Endothelial cell of umbilical vein (primary cell): ENCODE measurements at places on chromosomes 7 and 10. TPM values are rescaled to one million over a fixed set of nuclear protein-coding genes. Genes with fewer than 3 reads are reported as not detected.

DNA sequence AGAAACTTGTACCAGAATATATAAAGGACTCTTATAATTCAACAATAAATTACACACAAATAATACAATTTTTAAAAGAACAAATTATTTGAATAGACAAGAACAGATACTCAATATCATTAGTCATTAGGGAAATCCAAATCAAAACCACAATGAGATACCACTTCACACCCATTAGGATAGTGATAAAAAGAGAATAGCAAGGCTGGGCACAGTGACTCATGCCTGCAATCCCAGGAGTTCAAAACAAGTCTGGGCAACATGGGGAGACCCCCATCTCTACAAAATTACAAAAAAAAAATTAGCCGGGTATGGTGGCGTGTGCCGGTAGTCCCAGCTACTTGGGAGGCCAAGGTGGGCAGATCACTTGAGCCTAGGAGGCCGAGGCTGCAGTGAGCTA lies 52.2 kb upstream of the KCNIP2 start:
- no peaks in the 10 kb centered on the region for H3K4me1 ChIP-seq
- no peak overlapping the region for H3K27ac ChIP-seq
- H3K27me3 ChIP-seq = no peaks in the 10 kb centered on the region
- no peak overlapping the region for H3K4me3 ChIP-seq

- H3K4me1 ChIP-seq = no peaks in the 10 kb centered on the region
- H3K27me3 ChIP-seq = no peaks in the 10 kb centered on the region
- DNase-seq = peak; percentile 7
- no peak overlapping the region for H3K4me3 ChIP-seq
- peaks cover 16% of the 10 kb centered on the region for H3K36me3 ChIP-seq
- no peak overlapping the region for H3K27ac ChIP-seq
Measured at GRCh38 chr7:5064391-5065106, 18.9 kb downstream of the RBAK start.

GRCh38 chr7:132618271-132618955 lies 42.1 kb upstream of the PLXNA4 start:
- H3K27ac ChIP-seq = peak overlapping the region; percentile 87
- H3K4me3 ChIP-seq = no peak overlapping the region
- peaks cover under 1% of the 10 kb centered on the region for H3K27me3 ChIP-seq
- no peak for DNase-seq

GRCh38 chr7:94562525-94562924 lies 52.9 kb downstream of the CASD1 start:
- H3K4me1 ChIP-seq = peaks cover 5% of the 10 kb centered on the region

DNA sequence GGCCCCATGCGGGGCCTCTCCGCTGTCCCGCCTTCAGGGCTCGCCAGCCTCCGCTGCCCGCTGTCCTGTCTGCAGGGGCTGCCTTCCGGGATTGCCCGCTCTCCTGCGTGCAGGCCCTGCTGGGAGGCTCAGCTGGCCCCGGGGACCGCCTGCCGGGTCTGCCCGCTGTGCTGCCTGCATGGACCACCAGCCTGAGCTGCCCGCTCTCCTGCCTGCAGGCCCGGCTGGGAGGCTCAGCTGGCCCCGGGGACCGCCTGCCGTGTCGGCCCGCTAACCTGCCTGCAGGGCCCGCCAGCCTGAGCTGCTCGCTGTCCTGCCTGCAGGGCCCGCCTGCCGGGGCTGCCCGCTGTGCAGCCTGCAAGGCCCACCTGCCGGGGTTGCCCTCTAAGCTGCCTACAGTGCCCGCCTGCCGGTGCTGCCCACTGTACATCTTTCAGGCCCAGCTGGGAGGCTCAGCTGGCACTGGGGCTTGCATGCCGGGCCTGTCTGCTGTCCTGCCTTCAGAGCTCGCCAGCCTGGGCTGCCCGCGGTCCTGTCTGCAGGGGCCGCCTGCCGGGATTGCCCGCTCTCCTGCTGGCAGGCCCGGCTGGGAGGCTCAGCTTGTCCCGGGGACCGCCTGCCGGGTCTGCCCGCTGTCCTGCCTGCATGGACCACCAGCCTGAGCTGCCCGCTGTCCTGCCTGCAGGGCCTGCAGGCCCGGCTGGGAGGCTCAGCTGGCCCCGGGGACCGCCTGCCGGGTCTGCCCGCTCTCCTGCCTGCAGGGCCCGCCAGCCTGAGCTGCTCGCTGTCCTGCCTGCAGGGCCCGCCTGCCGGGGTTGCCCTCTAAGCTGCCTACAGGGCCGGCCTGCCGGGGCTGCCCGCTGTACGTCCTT lies 165.1 kb downstream of the GLRX3 start:
- H3K4me3 ChIP-seq = peak overlapping the region; percentile 43
- peak; percentile 51 for DNase-seq
- no peak overlapping the region for H3K27ac ChIP-seq
- peaks cover 2% of the 10 kb centered on the region for H3K4me1 ChIP-seq
- no peaks in the 10 kb centered on the region for H3K36me3 ChIP-seq

- no peak for DNase-seq
- H3K4me3 ChIP-seq = no peak overlapping the region
- H3K27me3 ChIP-seq = no peaks in the 10 kb centered on the region
Measured at GRCh38 chr10:43361547-43362190, 9.8 kb upstream of the FXYD4 start.

- DNase-seq = peak; percentile 88
- H3K4me3 ChIP-seq = no peak overlapping the region
- no peaks in the 10 kb centered on the region for H3K27me3 ChIP-seq
- no peaks in the 10 kb centered on the region for H3K36me3 ChIP-seq
- no peaks in the 10 kb centered on the region for H3K4me1 ChIP-seq
- H3K27ac ChIP-seq = no peak overlapping the region
Measured at GRCh38 chr7:25565949-25566348, 337.7 kb upstream of the NPVF start.

- no peaks in the 10 kb centered on the region for H3K27me3 ChIP-seq
- DNase-seq = no peak
- H3K4me3 ChIP-seq = no peak overlapping the region
- no peak overlapping the region for H3K27ac ChIP-seq
- H3K4me1 ChIP-seq = no peaks in the 10 kb centered on the region
- H3K36me3 ChIP-seq = no peaks in the 10 kb centered on the region
Measured at GRCh38 chr10:71920540-71921323, 43.5 kb upstream of the CHST3 start.

DNA sequence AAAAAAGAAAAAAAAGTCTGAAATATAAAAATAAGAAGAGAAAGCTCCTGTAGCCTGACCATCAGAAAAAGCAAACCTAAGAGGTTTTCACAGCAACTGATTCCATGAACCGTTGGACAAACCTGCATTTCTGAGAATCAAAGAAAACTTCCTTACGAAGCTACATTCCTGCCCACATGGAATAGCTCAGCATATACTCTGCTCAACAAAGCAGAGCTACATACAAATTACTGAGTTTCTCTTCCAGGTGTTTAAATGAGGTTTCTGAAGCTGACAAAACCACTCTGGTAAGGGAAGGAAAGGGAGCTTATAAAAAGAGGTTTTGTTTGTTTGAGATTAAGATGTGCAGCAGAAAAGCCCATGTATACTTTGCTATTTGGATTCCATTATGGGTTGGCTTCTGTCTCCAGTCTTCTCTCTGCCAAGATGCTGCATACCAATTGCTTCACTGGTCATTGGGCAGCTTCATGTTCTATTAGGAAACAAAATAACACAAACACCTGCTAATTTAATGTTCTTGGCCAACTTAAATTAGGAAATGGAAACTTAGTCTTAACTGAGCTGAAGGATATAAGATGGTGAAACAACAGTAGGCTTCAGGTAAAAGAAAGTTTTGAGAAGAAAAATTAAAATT lies 314.1 kb downstream of the LRRTM3 start:
- DNase-seq = no peak
- no peaks in the 10 kb centered on the region for H3K4me1 ChIP-seq
- H3K4me3 ChIP-seq = no peak overlapping the region
- H3K36me3 ChIP-seq = no peaks in the 10 kb centered on the region
- H3K27me3 ChIP-seq = no peaks in the 10 kb centered on the region

GRCh38 chr10:60367024-60367423 lies 22.7 kb downstream of the ANK3 start:
- no peaks in the 10 kb centered on the region for H3K27me3 ChIP-seq
- DNase-seq = no peak
- H3K4me1 ChIP-seq = no peaks in the 10 kb centered on the region
- H3K4me3 ChIP-seq = no peak overlapping the region

DNA sequence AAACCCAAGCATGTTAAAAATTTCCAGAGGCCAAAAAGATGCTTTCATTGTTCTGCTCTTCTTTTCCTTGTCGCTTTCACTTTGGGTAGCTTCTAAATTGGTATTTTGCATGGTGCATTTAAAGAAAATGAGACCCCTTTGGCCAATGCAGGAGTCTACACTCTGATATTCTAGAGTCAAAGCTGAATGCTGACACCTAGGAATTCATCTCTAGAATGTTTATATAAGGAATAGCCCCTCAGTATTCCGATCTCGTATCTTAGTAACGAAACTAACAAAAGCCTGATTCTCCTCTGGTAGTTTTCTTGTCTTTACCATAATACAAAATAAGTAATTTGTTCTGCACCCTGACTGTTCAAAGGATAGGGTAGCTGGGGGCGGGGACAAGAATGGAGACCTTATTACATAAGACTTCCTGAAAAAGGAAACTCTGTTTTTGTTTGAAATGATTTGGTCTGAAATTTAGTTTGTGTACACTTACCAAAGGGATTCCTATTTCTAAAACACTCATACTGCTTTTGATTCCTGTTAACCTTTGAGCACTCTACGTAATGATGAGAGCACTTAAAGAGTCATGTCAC lies 17.1 kb downstream of the IKZF1 start:
- no peak overlapping the region for H3K27ac ChIP-seq
- H3K36me3 ChIP-seq = no peaks in the 10 kb centered on the region
- no peak overlapping the region for H3K4me3 ChIP-seq
- no peaks in the 10 kb centered on the region for H3K4me1 ChIP-seq
- peaks cover under 1% of the 10 kb centered on the region for H3K27me3 ChIP-seq
- DNase-seq = no peak

- peaks cover 21% of the 10 kb centered on the region for H3K4me1 ChIP-seq
- peak; percentile 93 for DNase-seq
- H3K27me3 ChIP-seq = no peaks in the 10 kb centered on the region
- peak overlapping the region; percentile 37 for H3K27ac ChIP-seq
- no peaks in the 10 kb centered on the region for H3K36me3 ChIP-seq
Measured at GRCh38 chr7:20407585-20408466, 77.1 kb downstream of the ITGB8 start.

DNA sequence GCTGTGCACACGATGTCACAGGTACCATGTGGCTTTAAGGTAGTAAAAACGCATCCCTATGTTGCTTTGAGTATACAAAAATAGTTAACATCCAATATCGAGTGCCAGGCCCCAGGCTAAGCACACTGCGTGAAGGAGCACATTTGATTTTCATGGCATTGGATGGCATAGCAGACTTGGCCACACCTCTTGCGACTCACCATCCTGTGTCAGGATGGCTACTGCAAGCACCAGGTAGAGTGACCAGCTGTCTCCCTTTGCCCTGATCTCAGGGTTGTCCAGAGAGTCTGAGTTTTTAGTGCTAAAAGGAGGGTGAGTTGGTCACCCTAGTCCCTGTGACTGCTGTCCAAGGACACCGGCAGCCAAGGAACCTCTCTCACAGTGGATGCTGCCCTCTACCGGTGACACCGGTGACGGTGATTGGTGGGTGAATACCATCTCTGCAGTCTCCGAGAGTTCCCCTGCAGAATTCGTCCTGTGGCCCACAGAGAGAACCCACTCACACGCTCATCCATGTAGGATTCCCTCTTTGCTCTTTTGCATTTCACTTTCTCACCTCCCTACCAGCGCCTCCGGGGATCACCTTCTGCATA lies 76.1 kb downstream of the BICC1 start:
- H3K27ac ChIP-seq = no peak overlapping the region
- H3K27me3 ChIP-seq = no peaks in the 10 kb centered on the region
- H3K36me3 ChIP-seq = no peaks in the 10 kb centered on the region
- no peaks in the 10 kb centered on the region for H3K4me1 ChIP-seq
- no peak overlapping the region for H3K4me3 ChIP-seq
- DNase-seq = no peak

- H3K27ac ChIP-seq = no peak overlapping the region
- DNase-seq = peak; percentile 18
- no peak overlapping the region for H3K4me3 ChIP-seq
- H3K4me1 ChIP-seq = peaks cover 10% of the 10 kb centered on the region
Measured at GRCh38 chr10:52283174-52283573, 30.9 kb upstream of the DKK1 start.

DNA sequence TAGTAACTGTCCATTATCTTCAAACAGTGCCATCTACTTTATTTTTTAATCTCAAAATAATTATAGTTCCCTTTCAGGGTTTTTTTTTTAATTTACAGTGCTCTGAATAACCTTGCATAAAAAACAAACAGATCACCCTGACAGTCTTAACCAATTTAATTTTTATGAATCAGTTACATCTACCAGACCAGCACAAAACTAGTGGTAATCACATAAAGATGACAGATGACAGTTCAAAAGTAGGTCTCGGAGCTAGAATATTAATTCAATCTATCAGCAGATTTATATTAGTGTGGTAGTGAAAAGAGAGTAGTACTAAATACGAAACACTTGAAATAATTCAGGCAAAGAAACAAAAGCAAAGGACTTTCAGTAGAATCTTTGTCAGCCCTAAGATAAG lies 53.9 kb downstream of the COL28A1 start:
- no peaks in the 10 kb centered on the region for H3K4me1 ChIP-seq
- no peaks in the 10 kb centered on the region for H3K36me3 ChIP-seq
- H3K4me3 ChIP-seq = no peak overlapping the region
- H3K27me3 ChIP-seq = no peaks in the 10 kb centered on the region
- no peak overlapping the region for H3K27ac ChIP-seq

DNA sequence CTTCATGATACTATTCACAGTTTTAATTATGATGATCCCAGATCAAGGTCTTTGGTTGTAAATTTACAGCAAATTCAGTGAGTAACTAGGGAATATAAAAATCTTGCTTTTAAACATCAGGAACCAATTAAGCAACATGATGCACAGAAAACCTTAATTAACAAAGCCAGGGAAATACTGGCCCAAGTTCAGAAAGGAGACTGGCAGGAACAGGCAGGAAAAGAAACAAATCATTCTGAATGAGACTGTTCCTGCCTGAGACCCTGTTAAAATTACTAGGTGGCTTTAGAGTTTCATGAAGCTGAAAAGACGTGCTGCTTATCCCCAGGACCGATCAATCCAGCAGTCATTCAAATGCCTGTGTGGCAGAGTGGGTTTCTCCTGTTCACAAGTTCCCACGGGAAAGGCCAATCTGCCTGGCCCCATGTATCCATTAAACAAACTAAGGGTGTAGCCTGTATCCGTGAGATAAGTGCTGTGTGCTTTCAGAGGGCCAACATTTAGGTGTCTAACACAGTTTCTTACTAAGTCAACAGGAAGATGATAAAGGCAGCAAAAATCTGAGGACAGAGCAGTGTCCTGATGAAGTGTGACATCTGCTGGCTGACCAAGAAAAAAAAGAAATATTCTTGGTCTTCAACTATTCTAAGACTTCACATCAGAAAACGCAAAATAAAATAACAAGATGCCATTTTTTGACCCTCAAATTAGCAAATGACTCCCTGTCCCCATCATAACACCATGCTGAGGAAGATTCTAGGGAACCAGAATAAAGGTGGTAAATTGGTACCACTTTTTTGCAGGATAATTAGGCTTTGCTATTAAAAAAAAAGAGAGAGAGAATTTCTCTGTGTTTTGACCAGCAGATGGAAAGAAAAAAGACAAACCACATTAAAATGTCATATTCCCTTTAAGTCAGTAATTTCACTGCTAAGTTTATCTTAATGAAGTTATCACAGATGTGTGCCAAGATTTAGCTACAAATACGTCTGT lies 34.2 kb downstream of the PUS7 start:
- H3K4me3 ChIP-seq = peak overlapping the region; percentile 10
- no peaks in the 10 kb centered on the region for H3K36me3 ChIP-seq
- peak overlapping the region; percentile 98 for H3K27ac ChIP-seq
- H3K27me3 ChIP-seq = no peaks in the 10 kb centered on the region
- H3K4me1 ChIP-seq = peaks cover 29% of the 10 kb centered on the region

IL6 gene
- total RNA-seq = 9.4 and 11.0 TPM in 2 replicates

RBP4 gene
- not detected in 2 replicates for total RNA-seq

IRF5 gene
- 0.31 and 1.5 TPM in 2 replicates for total RNA-seq

SPDYE2B gene
- total RNA-seq = not detected in 2 replicates

MALRD1 gene
- not detected in 2 replicates for total RNA-seq

FAM25C gene
- not detected in 2 replicates for total RNA-seq

PNLIP gene
- total RNA-seq = not detected in 2 replicates

CHAT gene
- total RNA-seq = not detected in 2 replicates
